ENCODE measurements at places on chromosomes 3 and 15. TPM values are rescaled to one million over a fixed set of nuclear protein-coding genes. Genes with fewer than 3 reads are reported as not detected.

Gene UTS2B
- total RNA-seq: not detected

DNA sequence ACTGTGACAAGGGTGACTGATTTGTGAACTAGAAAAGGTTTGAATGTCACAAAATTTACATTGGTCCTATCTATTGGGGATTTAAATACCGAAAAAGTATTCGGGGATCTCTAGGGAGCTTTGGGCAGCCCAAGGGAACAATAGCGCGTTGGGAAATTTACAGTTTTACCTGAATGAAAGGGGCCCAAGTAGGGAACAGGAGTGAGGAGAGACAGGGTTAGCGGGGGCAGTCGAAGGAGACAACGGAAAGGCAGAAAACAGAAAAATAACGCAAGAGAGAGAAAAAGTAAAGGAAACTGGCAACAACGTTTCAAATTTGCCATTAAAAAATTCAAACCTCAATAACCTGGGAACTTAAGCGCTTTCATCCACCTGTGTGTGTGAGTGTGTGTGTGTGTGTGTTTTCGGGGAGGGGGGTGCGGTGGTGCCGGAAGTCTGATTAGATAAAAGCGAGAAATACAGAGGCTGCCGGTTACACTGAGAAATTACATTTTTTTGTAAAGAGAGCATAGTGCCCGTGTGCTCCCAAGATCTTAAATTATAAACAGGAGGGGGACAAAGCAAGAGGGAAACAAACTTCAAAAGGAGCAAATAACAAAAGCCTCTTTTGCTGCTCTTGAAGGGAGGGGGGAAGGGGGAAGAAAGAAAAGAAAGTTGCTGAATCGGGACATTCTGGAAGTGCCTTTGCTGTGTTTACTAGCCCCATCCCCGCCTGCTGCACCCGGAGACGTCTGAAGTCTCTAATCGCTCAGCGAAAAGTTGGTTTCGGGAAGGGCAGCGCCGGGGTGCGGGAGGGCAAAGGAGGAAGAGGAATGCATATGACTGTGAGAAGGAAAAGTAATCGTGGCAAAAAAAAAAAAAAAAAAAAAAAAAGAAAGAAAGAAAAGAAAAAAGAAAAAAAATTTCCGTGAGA lies 721 bp upstream of the ZIC1 start:
- peak overlapping the region; percentile 37 for H3K4me3 ChIP-seq
- DNase-seq: peak; percentile 74
- peaks cover 100% of the 10 kb centered on the region for H3K27me3 ChIP-seq
- H3K36me3 ChIP-seq: no peaks in the 10 kb centered on the region

- no peaks in the 10 kb centered on the region for H3K27me3 ChIP-seq
- H3K4me1 ChIP-seq: peaks cover 6% of the 10 kb centered on the region
- H3K27ac ChIP-seq: no peak overlapping the region
- no peaks in the 10 kb centered on the region for H3K36me3 ChIP-seq
Measured at GRCh38 chr3:195929452-195929851, 21.1 kb upstream of the TNK2 start.

- H3K4me1 ChIP-seq: no peaks in the 10 kb centered on the region
- H3K27ac ChIP-seq: no peak overlapping the region
- H3K27me3 ChIP-seq: no peaks in the 10 kb centered on the region
- DNase-seq: no peak
- no peaks in the 10 kb centered on the region for H3K36me3 ChIP-seq
Measured at GRCh38 chr3:28149960-28150359, 91.5 kb upstream of the CMC1 start.

GRCh38 chr15:89947385-89947784 lies 34.6 kb upstream of the ARPIN start:
- DNase-seq: no peak
- H3K27ac ChIP-seq: no peak overlapping the region
- H3K36me3 ChIP-seq: no peaks in the 10 kb centered on the region
- H3K4me1 ChIP-seq: no peaks in the 10 kb centered on the region
- H3K4me3 ChIP-seq: no peak overlapping the region
- no peaks in the 10 kb centered on the region for H3K27me3 ChIP-seq

DNA sequence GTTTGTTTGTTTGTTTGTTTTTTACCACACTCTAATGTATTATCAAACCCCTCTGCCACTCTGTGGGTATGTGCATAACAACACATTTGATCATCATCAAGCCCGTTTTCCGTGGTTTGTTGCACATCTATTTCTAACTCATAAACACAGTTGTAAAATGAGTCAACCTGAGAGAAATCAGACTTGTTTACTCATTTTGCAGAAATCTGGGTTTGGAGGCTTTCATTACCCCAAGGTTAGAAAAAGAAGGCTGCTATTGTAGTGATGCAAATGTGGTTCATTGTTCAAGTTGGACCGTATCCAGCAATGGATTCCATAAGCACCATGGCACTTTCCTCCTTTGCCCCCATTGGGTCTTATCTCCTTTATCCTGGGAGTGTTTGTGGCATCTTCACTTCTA lies 353.2 kb upstream of the SOX2 start:
- H3K27ac ChIP-seq: no peak overlapping the region
- H3K4me3 ChIP-seq: no peak overlapping the region
- no peaks in the 10 kb centered on the region for H3K4me1 ChIP-seq
- DNase-seq: no peak
- no peaks in the 10 kb centered on the region for H3K36me3 ChIP-seq
- no peaks in the 10 kb centered on the region for H3K27me3 ChIP-seq

- no peaks in the 10 kb centered on the region for H3K36me3 ChIP-seq
- no peak overlapping the region for H3K4me3 ChIP-seq
- H3K27ac ChIP-seq: no peak overlapping the region
- no peak for DNase-seq
- H3K27me3 ChIP-seq: no peaks in the 10 kb centered on the region
- H3K4me1 ChIP-seq: no peaks in the 10 kb centered on the region
Measured at GRCh38 chr3:139887431-139887830, 47.6 kb upstream of the CLSTN2 start.

GRCh38 chr15:62691008-62691407 lies 351.5 kb upstream of the TPM1 start:
- H3K36me3 ChIP-seq: no peaks in the 10 kb centered on the region
- DNase-seq: no peak
- H3K4me1 ChIP-seq: no peaks in the 10 kb centered on the region
- H3K4me3 ChIP-seq: no peak overlapping the region
- H3K27me3 ChIP-seq: no peaks in the 10 kb centered on the region
- no peak overlapping the region for H3K27ac ChIP-seq

- peaks cover 11% of the 10 kb centered on the region for H3K4me1 ChIP-seq
- DNase-seq: no peak
- H3K27me3 ChIP-seq: peaks cover 18% of the 10 kb centered on the region
- no peak overlapping the region for H3K4me3 ChIP-seq
Measured at GRCh38 chr3:113953677-113954076, 5.9 kb downstream of the ZDHHC23 start.

DNA sequence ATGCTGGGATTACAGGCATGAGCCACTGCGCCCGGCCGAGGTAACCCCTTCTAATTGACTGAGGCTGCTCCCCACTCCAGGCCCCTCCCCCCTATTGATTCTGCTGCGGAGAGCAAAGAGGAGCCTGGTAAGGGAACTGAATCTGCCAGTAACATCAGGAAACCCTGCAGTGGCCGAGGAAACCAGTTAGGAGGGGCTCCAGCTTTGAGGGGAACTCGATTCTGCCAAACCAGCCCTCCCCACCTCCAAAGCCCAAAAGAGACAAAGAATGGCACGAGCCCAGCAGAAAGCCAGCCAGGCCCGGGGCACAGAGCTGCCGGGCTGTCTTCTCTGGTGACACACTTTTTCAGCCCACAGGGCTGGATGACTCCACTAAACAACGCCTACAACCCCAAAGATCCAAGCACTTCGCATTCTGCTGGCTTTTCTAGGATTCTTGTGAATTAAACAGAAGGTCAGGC lies 15.0 kb upstream of the ACAD9 start:
- H3K27me3 ChIP-seq: no peaks in the 10 kb centered on the region
- no peaks in the 10 kb centered on the region for H3K36me3 ChIP-seq
- peak; percentile 37 for DNase-seq
- no peak overlapping the region for H3K27ac ChIP-seq
- no peak overlapping the region for H3K4me3 ChIP-seq

DNA sequence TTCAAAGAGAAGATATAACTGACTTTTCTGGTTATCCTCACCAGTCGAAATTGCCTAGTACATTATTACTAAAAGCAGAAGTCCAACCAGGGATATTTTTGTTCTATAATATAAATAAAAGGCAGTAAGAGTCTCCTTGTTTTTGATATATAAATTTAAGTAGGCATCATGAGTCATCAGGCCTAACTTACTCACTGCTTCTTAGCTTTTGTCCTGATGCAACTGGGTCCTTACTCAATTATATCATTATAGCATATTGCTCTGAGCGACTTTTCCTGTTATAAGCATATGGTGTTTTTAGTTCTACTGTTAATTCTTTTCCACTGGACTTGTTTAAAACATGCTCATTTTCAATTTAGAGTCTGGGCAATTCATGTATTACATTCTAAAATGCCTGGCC lies 910.1 kb downstream of the MCTP2 start:
- no peaks in the 10 kb centered on the region for H3K36me3 ChIP-seq
- no peaks in the 10 kb centered on the region for H3K4me1 ChIP-seq

DNA sequence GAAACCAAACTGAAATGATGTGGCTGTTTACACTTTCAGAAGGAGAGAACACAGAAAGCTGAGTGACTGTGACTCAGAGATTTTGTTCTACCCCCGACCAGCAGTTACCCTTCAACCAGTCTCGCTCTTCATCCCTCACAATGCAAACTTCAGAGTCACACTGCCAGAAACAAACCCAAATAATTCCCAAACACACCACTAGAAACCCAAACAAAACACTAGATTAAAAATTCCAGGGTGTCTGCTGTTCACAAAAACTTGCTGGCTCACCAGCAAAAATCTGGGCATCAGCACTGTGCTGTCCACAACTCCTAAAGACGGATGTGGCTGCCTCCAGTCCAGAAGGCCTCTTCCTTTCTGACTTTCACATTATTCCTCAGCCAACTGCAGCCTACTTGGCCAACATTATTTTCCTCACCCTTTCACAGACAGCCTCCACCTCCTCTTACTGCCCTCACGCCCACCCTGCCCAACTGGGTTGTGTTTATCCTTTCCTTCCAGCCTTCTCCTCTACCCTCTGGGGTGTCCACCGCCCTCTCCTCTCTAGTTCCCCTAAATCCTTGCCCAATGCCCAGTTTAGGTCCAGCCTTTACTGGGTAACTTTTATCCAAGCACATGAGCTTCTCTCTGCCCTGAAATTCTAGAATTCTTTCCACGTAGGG lies 71.4 kb downstream of the MECOM start:
- no peaks in the 10 kb centered on the region for H3K27me3 ChIP-seq
- H3K4me1 ChIP-seq: no peaks in the 10 kb centered on the region
- no peak for DNase-seq
- no peaks in the 10 kb centered on the region for H3K36me3 ChIP-seq
- no peak overlapping the region for H3K27ac ChIP-seq
- H3K4me3 ChIP-seq: no peak overlapping the region

- no peak overlapping the region for H3K27ac ChIP-seq
- peaks cover 5% of the 10 kb centered on the region for H3K4me1 ChIP-seq
- H3K36me3 ChIP-seq: no peaks in the 10 kb centered on the region
- no peak for DNase-seq
Measured at GRCh38 chr3:105351821-105352220, 14.9 kb upstream of the ALCAM start.

DNA sequence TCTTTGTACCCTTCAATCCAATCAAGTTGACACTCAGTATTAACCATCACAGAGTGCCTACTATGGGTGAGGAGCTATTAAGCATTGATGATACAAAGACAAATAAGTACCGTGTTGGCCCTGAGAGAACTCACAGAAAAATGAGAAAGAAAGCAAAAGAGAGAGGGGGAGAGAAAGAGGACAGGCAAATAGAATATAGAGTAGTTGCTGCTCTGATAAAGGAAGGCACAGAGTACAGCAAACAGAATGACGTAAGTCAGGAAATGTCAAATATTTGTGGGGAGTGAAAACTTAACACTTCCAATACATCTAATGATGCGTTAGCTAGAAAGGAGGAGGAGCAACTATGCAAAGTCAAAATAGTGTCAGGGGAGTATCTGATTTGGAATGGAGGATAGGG lies 320.6 kb upstream of the KCNH8 start:
- H3K4me1 ChIP-seq: no peaks in the 10 kb centered on the region
- DNase-seq: no peak
- H3K4me3 ChIP-seq: no peak overlapping the region
- no peak overlapping the region for H3K27ac ChIP-seq

DNA sequence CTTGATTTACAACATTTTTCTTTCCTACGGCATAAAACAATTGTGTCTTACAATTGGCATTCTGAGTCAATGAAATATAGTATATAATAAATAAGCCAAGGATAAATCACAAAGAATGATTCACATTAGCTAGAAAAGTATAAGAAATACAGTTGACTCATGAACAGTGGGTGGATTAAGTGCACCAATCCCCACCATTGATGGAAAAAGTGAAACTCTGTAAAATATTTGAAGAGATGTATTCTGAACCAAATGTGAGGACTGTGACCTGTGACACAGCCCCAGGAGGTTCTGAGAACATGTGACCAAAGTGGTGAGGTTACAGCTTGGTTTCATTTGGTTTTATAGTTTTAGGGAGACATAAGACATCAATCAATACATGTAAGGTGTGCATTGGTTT lies 227.5 kb downstream of the ALCAM start:
- H3K27ac ChIP-seq: no peak overlapping the region
- no peaks in the 10 kb centered on the region for H3K27me3 ChIP-seq
- no peak for DNase-seq
- no peaks in the 10 kb centered on the region for H3K4me1 ChIP-seq

Gene FOXL2
- total RNA-seq: not detected

DNA sequence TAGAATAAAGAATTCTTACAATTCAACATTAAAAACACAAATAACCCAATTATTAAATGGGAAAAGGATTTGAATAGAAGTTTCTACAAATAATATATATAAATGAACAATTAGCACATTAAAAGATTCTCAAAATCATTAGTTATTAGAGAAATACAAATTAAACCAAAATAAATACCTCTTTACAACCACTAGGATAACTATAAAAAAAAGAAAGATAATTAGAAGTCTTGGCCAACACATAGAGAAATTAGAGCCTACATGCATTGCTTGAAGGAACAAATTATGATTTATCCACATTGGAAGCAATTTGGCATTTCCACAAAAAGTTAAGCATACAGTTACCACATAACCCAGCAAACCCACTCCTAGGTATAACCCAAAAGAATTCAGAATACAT lies 502.3 kb upstream of the UBE2E2 start:
- H3K27me3 ChIP-seq: no peaks in the 10 kb centered on the region
- H3K27ac ChIP-seq: no peak overlapping the region
- no peak for DNase-seq
- H3K4me3 ChIP-seq: no peak overlapping the region
- H3K36me3 ChIP-seq: no peaks in the 10 kb centered on the region

Gene GPR160
- total RNA-seq: 4.3 TPM

Data from neural progenitor cell (in vitro differentiated cells).